ENCODE measurements at places on chromosomes 12 and 14.

DNA sequence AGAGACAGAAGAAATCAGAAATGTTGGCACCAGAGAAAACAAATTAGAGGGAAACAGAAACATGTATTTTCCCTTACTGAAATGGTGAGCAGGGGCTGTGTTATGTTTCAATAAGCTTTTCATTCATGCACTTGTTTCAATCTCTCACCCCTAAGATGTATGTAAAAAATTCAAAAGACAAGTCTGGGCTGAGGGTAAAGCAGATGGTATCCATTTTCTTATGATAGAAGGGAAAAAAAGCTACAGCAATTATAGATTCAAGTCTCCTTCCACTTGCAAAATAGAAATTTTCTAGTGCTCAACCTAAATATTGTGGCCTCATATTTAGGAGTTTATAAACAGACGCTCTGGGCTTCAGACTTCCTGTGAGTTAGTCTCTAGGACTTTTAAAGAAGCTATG, 138.3 kb downstream of the ST8SIA1 start:
- DNase-seq = no peak

DNA sequence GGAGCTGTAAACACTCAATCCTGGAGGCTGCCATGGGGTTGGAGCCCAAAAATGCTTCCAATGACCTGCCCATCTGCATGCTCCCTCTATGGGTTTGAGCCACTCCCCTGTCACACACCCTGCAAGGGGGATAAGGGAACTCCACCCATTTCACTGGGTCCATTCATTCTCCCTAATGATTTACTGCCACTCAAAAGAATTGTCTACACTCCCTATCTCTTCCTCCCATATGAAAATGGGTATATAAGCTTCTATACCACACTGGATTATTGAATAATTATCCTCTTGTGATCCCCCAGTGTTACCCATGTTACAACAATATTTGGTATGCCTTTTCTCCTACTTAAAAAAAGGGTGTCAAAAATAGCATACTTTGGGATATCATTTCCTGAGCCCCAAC, 260.8 kb upstream of the CCDC196 start:
- no peak for DNase-seq

DNA sequence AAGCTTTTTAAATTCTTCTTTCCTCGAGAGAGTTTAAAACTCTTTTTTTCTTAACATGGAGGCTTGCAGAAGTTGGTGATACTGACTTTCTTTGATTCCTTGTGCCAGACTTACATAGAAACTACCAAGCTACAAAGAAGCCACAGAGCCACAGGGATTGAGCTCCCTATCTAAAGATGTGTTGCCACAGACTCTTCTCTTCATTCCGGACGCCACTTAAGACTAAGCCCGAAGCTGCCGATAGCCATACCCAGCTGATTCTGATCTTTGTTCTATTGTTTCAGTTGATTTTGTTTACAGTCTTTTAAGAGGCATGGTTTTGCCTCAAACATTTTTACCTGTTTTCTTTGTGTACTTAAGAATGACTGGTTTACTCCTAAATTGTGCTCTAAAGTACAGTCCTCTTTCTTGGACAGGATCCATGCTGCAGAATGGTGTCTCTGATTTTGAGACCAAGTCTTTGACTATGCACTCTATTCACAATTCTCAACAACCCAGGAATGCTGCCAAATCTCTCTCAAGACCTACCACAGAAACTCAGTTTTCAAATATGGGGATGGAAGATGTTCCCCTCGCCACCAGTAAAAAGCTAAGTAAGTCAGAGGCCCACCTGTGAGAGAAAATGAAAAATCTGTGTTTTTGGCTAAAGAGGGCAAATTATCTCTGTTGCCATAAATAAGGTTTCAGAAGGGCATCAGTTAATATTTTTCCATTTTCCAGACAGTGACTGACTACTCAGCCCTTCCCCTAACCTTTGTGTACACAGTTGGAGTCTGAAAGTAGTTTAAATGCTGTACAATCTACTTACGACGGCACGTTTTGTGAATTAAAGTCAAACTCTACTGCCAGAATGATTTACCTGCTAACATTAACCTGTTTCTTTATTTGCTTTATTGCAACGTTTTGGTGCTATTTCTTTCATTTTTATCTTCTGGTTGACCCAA, 42.1 kb upstream of the KCNH3 start:
- no peak for DNase-seq

- no peak for DNase-seq
Observed at GRCh38 chr12:128543460-128543859, 276.5 kb downstream of the TMEM132C start.

DNA sequence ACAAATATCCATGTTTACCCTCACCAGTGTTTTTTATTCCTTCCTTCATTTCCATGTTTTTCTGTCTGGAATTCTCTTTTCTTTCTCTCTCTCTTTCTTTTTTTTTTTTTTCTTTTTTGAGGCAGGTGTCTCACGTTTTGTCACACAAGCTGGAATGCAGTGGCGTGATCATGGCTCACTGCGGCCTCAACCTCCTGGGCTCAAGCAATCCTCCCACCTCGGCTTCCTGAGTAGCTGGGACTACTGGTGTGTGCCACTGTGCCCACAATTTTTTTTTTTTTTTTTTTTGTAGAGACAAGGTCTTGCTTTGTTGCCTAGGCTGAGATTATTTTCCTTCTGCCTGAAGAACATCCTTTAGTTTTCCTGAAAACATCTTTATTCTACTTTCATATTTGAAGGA, 15.0 kb upstream of the AMIGO2 start:
- DNase-seq = no peak

Data from CD4-positive, alpha-beta T cell treated with Interleukin-10 for 1 hour (primary cell).